Activated B cell treated with CpG ODN at 0.5 μM for 24 hours (primary cell): ENCODE measurements at places on chromosomes 3 and 15.

GRCh38 chr3:73365756-73366397 lies 258.9 kb downstream of the PDZRN3 start:
- DNase-seq: no peak

DNA sequence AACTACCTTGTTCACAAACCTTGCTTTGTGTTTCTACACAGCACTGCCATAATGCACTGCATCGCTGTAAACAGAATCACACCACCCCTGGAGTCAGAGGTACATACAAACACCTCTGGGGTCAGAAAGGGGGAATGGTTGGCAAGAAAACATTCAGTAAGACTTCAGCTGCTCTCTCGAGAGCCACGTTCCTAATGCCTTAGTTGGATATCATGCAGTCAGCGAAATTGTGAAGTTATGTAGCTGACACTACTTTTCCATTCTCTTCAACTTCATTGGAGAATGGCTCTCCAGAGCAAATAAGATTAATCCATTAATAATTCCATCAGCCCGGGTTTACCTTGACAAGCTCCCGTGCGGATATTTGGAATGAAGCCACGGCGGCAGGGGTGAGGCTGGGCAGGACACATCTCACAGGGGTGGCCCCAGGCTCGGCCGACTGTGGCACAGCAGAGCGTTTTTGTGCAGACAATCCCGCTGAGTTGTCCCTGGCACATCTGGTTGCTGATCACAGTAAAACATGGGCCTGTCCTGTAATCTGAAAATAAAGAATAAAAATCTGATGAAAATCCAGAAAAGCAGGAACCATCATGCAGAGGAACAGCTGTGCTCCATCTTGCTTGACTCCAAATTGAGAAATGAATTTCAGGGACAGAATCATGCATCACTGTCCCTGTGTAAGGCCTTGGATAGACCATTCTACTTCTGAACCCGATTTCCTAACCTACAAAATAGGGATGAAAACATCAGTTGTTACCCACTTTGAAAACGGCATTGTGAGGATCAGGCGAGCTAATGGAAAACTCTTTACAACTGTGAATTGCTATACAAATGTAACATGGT lies 108.0 kb downstream of the FBN1 start:
- DNase-seq: no peak

GRCh38 chr3:146970236-146970635 lies 365.1 kb upstream of the PLSCR5 start:
- no peak for DNase-seq

DNA sequence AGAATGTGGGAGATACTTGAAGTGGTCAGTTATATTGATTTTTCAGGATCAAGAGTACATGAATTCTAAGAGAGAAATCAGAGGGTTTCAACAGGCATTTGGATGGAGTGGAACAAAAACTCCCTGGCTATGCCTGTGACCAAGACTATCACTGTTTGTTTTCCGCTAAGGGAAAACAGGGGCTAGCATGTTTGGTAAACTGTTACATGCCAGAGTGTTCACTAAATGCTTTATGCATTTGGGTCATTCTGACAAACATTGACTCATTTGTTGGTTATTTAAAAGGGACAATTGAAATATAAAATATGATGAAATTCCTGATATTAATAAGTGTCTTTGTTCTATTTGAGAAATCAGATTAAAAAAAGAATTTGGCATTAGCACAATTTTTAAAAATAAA lies 603.9 kb upstream of the KCNMB2 start:
- no peak for DNase-seq

DNA sequence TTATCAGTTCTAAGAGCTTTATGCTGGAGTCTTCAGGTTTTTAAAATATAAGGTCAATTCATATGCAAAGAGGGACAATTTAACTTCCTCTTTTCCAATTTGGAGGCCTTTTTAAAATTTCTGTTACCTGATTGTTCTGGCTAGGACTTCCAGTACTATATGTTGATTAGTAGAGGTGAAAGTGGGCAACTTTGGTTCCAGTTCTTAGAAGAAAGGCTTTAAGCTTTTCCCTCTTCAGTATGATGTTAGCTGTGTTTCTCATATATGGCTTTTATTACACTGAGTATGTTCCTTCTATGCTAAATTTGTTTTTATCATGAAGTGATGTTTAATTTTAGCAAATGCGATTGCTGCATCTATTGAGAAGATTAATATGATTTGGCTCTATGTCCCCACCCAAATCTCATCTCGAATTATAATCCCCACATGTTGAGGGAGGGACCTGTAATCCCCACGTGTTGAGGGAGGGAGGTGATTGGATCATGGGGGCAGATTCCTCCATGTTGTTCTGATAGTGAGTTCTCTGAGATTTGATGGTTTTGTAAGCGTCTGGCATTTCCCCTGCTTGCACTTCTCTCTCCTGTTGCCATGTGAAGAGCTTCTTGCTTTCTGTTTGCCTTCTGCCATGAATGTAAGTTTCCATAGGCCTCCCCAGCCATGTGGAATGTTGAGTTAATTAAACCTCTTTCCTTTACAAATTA lies 33.8 kb downstream of the FAIM start:
- no peak for DNase-seq

- DNase-seq: no peak
These were observed 316.2 kb upstream of the THRB start for GRCh38 chr3:24810881-24811280.

DNA sequence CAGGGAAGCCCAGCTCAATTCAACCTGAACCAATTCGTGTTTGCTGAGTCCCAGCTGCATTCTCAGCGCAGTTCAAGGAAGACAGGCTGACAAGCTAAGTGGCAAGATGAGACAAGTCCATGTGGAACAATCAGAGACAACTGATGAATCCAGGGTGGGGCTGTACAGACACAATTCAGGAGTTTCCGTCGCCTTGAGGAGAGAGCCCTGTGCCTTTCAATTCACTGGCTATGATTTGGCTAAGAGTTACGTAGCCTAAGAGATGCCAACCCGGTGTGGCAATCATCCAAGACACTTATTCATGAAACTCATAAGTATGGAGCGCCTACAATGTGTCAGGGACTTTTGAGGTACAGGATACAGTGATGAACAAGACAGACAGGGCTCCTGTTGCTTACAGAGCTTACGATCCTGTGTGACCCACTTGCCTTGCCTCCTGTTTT lies 15.5 kb upstream of the ZBED2 start:
- DNase-seq: no peak

GRCh38 chr15:69128667-69129311 lies 31.6 kb upstream of the GLCE start:
- no peak for DNase-seq

DNA sequence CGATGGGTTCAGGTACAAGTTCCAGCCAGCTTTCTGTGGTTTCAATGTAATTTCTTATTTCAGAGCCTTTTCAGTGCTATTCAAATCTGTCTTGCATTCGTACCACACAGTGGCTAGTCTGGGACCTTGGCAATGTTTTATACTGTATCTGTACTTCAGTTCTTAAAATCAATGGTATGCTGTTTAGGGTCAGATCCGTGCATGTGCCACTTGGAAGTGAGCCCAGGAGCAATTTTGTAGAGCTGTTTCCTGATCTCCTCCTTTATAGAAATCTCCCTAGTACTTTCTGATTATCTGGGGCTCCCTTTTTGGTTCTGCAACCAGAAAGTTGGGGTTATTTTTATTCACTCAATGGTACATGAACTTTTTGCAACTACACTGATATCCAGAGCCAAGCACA lies 59.5 kb upstream of the NDUFB4 start:
- no peak for DNase-seq

DNA sequence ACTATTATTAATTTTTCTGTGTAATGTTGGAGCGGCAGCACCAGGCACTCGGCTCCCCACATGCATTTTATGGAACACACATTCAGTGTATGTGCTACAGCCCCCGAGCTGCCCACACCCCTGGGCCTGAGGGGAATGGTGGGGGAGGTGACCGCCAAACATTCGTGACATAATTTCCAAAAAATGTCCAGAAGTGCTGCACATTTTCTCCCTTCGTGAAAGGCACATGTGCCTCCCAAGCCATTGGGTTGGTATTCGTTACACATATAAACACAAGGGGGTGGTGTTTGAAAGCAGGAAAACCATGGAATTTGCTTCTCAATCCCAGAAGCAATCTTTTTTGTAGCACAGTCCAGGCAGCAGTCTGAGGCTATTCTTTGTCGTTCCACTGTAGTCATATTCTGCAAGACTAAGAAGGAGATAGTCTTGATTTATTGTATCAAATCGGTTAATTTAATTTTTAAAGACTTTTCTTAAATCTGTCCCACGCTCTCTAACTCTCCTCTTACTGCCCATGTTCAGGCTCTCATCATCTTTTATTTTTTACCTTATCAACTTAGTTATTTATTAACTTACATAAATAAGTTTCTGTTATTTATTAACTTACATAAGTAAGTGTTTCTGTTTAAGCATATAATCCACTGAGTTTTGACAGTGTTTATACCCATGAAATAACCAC lies 39.2 kb upstream of the POLR2M start:
- DNase-seq: no peak

GRCh38 chr15:64634027-64634426 lies 141.4 kb downstream of the RBPMS2 start:
- DNase-seq: no peak

DNA sequence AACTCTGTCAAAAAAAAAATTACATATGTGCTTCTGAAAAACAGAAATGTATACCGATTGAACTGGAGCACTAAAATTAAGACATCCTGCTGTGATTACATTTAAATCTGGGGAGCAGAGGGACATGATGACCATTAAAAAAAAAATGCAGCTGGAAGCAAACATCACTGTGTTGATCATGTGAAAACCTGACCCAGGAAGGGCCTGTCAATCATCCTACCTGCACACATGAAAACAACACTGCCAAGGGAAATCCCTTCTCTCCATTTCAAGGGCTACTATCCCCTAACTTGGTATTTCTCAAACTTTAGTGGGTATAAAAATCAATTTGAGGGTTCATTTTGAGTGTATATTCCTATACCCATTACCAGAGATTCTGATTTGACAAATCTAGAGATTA lies 719.9 kb upstream of the CBLB start:
- no peak for DNase-seq

GRCh38 chr3:80190051-80190450 lies 422.3 kb upstream of the ROBO1 start:
- no peak for DNase-seq
